ENCODE measurements at places on chromosomes 7 and 10.

DNA sequence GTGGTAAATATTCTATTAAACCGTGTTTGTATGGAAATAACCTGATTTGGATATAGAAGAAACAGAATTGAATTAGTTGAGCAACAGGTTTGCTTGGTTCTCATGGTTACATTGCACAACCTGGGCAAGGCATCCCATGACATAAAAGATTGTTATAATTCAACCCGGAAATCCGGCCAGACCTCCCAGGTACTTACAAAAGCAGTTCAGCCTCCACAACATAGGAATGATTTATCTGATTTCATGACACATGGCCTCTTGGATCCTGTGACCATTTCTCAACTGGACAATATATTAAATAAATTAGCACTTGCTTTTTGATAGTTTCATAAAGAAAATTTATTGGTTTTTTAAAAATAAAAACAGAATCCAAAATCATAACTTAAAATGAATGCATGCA lies 55.1 kb upstream of the PTPN12 start:
- no peak for DNase-seq

DNA sequence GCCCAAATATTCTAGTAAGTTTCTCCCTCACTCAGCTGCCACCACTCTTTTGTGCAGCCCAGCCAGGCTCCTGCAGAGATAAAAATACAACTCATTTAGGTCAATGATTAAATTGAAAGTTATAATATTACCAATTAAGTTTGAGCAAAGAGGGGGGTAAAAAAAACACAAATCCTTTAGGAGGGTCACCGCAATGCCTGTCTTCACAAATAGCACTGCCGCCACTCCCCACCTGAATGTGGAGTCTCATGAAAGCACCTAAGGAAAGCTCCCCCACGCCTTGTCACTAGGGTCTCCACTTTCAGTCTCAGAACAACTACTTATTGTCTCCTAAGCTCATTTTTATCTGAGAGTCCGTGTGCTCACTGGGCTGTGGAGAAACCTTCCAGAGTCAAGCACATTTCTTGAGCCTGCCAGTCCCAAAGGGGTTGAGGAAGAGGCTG lies 148.7 kb downstream of the FGFR2 start:
- DNase-seq, result no peak

DNA sequence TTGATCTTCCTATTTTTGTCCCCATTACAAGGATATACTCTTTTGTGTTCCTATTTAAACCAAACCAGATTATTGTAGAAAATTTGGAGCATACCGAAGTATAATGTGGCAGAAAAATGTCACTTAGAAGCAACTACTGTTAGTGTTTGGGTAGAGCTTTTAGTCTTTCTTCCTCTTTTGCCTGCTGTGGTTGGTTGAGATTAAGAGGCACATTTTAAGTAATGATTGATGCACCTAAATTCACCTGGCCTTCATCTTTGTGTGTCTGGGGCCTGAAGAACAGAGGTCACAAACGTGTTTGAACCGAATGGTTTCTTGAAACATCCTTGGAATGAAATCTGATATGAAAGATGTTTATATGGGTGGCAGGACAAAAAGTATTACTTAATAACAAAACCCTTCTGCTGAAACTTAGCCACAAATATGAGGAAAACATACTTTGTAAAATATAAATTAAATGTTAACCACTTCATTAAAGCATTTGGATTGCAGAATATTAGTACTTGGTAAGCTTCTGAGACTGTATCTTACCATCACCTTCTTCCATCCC lies 2.6 kb downstream of the BPGM start:
- DNase-seq, result no peak

GRCh38 chr7:36514289-36515243 lies 124.9 kb downstream of the ANLN start:
- peak; percentile 82 for DNase-seq

DNA sequence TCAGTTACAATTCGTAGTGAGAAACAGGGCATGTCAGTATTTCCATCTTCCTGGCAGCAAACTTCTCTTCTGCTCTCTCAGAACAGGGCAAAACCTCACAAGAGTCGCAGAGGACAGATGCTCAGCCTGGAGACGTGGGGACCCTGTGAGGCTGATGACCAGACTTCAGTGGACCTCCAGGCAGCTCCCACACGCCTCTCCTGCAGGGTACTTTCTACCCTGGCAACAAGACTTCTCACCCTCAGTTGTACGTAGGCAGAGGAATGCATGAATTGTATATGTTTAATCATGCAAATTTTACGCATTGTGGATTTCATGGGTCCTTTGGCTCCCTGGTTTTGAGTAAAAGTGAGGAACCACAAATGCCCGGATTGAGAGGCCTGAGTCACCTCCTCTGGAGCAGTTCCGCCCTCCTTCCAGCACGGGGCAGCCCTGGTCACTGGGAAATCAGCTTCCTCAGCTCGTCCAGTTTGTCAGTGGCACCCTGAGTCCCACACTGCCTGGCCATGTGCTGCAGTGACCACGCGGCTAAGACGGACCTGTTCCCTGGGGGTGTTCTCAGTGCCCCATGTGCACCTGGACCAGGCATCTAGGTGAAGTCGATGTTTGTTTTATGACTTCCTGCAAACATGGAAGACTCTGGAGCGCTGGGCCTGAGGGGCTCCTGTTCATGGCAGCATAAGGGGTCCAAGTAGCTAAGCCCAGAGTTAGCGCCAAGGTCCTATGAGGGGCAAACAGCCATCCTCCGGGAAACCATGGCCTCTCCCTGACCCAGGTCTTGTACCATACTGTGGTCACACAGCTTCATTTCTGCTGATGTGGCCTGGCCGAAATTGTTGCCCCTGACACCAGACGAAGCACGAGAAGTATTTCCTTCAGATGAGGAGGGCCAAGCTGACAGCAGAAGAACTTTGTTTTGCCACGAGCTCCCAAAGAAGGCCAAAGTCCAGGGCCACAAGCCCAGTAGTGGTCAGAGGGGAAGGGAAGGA lies 165.1 kb downstream of the TNS3 start:
- DNase-seq, result no peak

DNA sequence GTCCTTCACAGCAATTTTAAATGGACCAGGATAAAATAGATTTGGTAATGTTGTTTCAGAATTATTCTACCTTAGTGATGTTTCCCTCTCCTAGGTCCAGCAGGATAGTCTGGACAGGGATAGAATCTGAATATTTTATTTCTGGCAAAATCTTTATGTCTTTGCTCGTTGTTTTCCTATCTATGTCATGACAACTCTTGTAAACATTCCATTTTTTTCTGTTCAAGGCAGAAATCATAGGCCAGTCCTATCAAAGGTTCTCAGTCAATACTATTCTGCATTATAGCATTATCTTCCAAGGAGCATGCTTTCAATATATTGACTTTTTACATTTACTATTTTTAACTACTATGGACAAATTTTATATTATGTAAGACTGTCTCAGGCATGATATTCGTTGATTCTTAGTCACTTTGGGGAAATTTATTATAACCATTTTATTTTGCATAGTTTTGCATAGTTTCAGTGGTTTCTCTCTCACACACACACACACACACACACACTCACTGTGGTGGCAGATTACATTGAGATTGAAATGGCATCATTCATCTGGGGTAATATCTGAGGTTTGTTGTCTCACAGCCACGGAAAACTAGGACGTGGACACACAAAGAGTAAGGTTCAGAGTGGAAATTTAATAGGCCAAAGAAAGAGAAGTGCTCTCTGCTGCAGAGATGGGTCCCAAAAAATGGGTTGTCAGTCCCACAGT lies 17.2 kb downstream of the TAS2R60 start:
- DNase-seq, result no peak

GRCh38 chr10:11448190-11448544 lies 163.3 kb downstream of the USP6NL start:
- DNase-seq, result no peak

GRCh38 chr7:5476001-5476400 lies 52.4 kb upstream of the TNRC18 start:
- no peak for DNase-seq

DNA sequence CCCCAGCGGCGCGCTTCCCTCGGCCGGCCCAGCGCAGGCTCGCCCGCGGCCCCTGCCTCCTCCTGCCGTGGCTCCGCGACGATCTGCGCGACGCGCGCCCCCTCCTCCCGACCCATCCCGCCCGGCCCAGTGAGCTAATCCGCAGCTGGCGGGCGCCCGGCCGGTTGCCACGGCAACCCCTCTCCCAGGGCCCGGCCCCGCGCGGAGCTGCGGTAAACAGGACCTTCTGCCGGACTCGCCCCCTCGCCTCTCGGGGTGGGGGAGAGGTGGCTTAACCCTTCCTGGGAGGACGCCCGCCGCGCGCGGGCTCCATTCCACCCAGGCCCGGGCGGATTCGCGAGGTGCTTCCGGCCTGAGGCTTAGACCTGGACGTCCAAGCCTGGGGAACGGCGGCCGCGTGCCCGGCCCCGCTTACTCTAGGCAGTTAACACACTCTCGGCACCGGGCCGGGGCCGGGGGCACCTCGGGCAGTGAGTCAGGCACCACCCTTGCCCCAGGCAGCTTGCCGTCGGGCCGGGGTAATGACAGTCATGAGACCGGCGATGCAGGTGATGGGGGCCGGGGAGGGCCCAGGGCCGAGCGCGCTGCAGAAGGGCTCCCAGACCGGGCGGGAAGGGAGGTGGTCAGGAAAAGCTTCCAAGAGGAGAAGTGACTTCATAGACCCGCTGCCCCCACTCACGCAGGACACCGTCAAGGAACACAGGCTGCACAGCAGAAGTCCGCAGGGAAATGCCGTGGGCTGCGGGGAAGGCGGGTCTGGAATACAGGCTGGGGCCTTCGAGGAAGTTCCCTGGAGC lies at the start of gene DENND2A:
DENND2A (minus strand) TSS at position 87 of the 797 bp plus-strand sequence. CDS start 38,416 bp downstream, outside the sequence.
- DNase-seq, result no peak

DNA sequence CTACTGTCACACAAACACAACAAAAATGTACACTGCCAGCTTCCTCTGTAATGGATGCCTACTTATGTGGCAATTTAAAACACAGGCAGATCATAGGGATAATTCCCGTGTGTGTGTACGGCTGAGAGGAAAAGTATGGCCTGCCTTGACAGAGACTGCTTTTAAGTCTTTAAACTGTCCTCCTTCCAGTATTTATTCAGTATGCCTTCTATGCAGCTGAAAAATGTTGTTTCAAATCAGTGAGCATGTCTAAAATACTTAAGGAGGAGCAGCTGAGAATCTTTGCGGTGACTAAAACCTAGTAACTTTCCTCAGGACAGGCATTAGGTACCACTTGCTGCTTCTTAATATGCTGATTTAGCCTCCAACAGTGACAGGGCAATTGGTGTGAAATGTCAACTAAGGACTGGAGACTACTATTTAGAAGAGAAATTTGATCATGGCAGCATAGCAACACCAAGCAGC lies 126.3 kb downstream of the CACNA2D1 start:
- no peak for DNase-seq

GRCh38 chr7:152335900-152336571 lies 99.8 kb downstream of the KMT2C start:
- no peak for DNase-seq

- no peak for DNase-seq
Measured at GRCh38 chr7:31767686-31768358, 80.8 kb downstream of the PPP1R17 start.

GRCh38 chr10:108735380-108735779 lies 1187.9 kb downstream of the XPNPEP1 start:
- DNase-seq, result no peak

- no peak for DNase-seq
Measured at GRCh38 chr7:101119876-101120275, 7.0 kb upstream of the SERPINE1 start.

Measured in cerebellar nuclear complex (tissue), 1 donor.